ENCODE measurements at places on chromosomes 7 and 10.
A peak's percentile ranks its signal among the peaks of the same experiment; 100 is the strongest.

GRCh38 chr10:17240096-17240495, 12.1 kb downstream of the VIM start:
- peaks cover 21% of the 10 kb centered on the region for H3K36me3 ChIP-seq
- H3K4me1 ChIP-seq = peaks cover 53% of the 10 kb centered on the region
- peaks cover 54% of the 10 kb centered on the region for H3K27me3 ChIP-seq
- peak overlapping the region; percentile 100 for H3K27ac ChIP-seq
- H3K4me3 ChIP-seq = peak overlapping the region; percentile 65

- H3K27ac ChIP-seq = no peak overlapping the region
- no peaks in the 10 kb centered on the region for H3K27me3 ChIP-seq
- peaks cover 18% of the 10 kb centered on the region for H3K4me1 ChIP-seq
- no peak overlapping the region for H3K4me3 ChIP-seq
Measured at GRCh38 chr7:105245398-105246114, 143.2 kb downstream of the SRPK2 start.

DNA sequence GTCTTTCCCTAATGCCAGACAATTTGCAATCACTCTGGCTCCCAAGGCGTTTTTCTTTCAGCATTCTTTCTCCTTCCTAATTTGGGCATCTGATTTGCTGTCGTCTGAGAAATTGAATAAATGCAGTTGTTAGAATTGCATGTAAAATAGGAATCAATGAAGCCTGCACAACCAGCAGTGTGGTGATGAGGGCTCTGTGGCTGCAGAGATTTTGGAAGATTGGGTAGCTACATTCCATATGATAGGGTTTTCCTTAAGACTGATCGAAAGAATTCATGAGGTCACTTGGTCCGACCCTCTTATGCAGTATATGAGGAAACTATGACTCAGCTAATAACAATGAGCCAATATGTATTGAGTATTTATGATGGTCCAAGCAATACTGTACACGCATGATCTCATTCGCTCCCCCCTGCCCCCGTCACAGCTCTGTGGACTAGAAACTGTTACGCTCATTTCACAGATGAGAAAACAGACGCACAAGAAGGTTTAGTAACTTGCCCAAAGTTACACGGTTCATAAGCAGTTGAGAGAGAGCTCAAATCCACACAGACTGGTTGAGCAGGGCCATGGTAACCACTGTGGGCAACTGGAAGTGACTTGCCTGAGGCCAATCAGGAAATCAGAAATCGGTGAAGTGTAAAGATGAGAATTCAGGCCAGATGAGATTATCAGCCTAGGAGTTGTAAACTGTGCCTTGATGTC, 527.2 kb downstream of the GATA3 start:
- H3K4me3 ChIP-seq = no peak overlapping the region
- no peaks in the 10 kb centered on the region for H3K4me1 ChIP-seq
- no peaks in the 10 kb centered on the region for H3K36me3 ChIP-seq
- no peak for DNase-seq
- H3K27me3 ChIP-seq = no peaks in the 10 kb centered on the region

DNA sequence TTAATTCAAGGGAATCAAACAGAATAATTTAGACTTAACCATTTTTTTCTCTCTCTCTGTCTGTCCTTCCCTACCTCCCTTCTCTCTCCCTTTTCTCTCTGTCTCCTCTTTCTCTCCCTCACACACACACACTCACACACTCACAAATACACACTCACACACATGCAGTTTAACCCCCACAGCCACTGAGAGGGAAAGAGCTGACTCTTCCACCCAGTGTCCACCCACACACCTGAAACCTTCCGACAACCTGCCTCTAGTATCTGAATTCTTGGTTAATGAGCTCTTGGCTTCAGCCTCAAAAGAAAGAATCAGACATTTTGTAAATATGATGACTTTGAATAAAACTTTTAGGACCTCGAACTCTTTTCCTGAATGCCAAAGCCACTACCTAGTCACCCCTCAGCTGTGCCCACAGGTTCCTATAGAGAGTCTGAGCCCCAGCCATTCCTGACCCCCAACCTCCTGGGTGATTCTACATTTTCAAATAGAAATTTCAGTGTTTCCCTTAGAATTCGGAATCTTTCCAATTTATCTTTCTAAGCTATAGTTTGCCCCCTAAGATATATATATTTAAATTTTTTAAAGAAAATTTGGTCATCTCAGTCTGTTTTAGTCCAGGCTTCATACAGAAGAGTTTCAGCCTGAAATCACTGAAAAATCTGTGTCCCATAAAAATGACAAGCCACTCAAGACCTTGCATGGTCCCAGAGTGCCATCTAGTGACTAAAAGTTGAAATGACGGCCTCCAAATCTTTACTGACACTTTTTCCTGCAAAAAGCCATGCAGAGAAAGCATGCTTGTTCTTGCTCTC, 202.8 kb downstream of the IPMK start:
- peak; percentile 45 for DNase-seq
- peak overlapping the region; percentile 63 for H3K4me3 ChIP-seq
- H3K4me1 ChIP-seq = peaks cover 30% of the 10 kb centered on the region
- peaks cover 25% of the 10 kb centered on the region for H3K27me3 ChIP-seq
- no peak overlapping the region for H3K27ac ChIP-seq

GRCh38 chr10:30744106-30744505, 114.6 kb upstream of the LYZL2 start:
- peaks cover 16% of the 10 kb centered on the region for H3K4me1 ChIP-seq
- H3K36me3 ChIP-seq = no peaks in the 10 kb centered on the region
- no peaks in the 10 kb centered on the region for H3K27me3 ChIP-seq
- no peak for DNase-seq

GRCh38 chr10:79066411-79067240, 2.1 kb upstream of the ZMIZ1 start:
- peaks cover 5% of the 10 kb centered on the region for H3K27me3 ChIP-seq
- H3K27ac ChIP-seq = peak overlapping the region; percentile 60
- no peak for DNase-seq

DNA sequence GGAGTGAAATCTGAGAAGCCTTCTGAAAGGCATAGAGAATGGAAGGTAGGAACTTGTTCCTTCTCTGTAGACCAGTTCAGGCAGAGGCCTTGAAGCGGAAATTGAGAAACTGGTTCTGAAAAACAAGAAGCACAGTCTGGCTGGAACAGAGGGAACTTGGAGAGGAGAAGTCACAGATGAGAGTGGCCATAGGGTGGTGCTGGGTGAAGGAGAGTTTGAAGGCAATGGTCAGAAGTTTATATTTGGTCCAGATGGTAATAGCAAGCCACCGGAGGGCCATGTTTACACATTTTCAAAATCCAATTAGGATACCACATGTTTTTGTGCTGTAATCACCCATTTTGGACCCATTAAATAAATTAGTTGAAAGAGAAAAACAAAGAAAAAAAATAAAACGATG, 692.5 kb downstream of the INHBA start:
- peak overlapping the region; percentile 23 for H3K27ac ChIP-seq
- H3K27me3 ChIP-seq = peaks cover 2% of the 10 kb centered on the region
- DNase-seq = no peak
- H3K4me3 ChIP-seq = no peak overlapping the region

GRCh38 chr10:80154978-80155695, 22.6 kb downstream of the PLAC9 start:
- peak overlapping the region; percentile 64 for H3K4me3 ChIP-seq
- H3K36me3 ChIP-seq = peaks cover 74% of the 10 kb centered on the region
- peak; percentile 89 for DNase-seq
- H3K4me1 ChIP-seq = peaks cover 68% of the 10 kb centered on the region

- peaks cover 4% of the 10 kb centered on the region for H3K36me3 ChIP-seq
- no peak for DNase-seq
- H3K4me1 ChIP-seq = no peaks in the 10 kb centered on the region
- H3K4me3 ChIP-seq = no peak overlapping the region
- no peaks in the 10 kb centered on the region for H3K27me3 ChIP-seq
Measured at GRCh38 chr10:20747782-20748181, 149.3 kb downstream of the NEBL start.

DNA sequence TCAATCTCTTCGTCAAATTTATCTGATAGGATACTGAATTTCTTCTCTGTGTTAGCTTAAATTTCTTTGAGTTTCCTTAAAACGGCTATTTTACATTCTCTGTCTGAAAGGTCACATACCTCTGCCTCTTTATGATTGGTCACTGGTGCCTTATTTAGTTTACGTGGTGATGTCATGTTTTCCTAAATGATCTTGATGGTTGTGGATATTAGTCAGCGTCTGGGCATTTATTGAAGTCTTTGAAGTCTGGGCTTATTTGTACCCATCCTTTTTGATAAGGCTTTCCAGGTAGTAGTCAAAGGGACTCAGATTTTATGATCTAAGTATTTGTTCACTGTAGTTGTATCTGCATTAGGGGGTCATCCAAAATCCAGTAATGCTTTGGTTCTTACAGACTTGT, 1407.5 kb upstream of the LRRTM3 start:
- no peak overlapping the region for H3K27ac ChIP-seq
- no peaks in the 10 kb centered on the region for H3K36me3 ChIP-seq
- DNase-seq = no peak
- H3K4me3 ChIP-seq = no peak overlapping the region
- no peaks in the 10 kb centered on the region for H3K27me3 ChIP-seq

DNA sequence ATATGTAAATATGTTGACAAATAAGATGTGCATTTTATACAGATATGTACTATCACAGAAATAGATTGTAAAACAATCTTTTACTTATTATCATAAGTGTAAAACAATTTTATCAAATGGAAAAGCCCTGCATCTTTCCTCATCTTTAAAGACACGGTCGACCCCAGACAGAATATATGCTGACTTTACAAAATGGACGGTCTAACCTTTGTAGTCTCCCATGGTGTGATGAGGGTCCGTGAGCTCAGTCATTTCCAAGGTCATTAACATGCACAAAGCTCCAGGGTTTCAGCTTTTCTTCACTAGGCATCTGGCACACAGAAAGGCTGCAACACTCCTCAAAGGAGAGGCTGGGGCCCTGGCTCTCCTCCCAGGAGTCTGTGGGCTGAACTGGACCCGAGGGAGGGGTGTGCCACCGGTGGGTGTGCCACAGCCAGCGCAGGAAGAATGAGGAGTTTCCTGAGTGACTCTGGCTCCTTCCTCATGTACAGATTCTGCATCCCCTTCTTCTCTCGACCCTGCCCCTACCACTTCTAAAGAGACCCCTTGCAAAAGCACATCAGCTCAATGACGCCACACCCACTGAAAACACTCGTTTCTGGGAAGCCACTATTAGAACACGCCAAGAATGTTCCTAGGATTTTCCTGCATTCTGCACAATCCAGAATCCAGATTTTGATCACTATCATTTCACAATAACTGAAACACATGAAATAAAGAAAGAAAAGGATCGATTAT, 26.2 kb upstream of the ABLIM1 start:
- peak overlapping the region; percentile 71 for H3K27ac ChIP-seq
- H3K27me3 ChIP-seq = no peaks in the 10 kb centered on the region
- H3K4me3 ChIP-seq = peak overlapping the region; percentile 79

GRCh38 chr10:61841338-61841875, 60.1 kb upstream of the ARID5B start:
- H3K4me1 ChIP-seq = peaks cover 73% of the 10 kb centered on the region
- H3K27ac ChIP-seq = no peak overlapping the region
- H3K36me3 ChIP-seq = peaks cover 4% of the 10 kb centered on the region
- no peak overlapping the region for H3K4me3 ChIP-seq
- no peak for DNase-seq

Measured in HFFc6 (cell line).